ENCODE measurements at places on chromosomes 4 and X.

DNA sequence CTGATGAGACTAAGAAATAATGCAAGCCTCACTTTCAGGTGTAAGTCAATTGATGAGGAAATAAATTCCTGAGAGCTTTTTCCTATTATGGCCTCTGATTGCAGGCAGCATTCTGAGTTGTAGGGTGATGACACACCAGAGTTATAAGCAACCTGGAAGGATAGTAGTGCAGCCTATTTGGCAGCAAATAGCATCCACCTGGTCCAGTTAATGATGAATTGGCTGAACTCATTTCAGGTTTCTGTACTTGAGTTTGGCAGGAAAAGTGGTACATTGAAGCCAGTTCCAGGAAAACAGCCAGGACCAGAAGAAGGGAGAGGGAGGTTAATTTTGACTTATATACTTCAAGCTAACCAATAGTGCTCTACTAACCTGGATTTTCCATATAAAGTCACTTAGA, 316.8 kb downstream of the NAF1 start:
- no peak for DNase-seq

- DNase-seq: peak; percentile 77
Observed at GRCh38 chr4:85475631-85476233, 782 bp downstream of the ARHGAP24 start.

DNA sequence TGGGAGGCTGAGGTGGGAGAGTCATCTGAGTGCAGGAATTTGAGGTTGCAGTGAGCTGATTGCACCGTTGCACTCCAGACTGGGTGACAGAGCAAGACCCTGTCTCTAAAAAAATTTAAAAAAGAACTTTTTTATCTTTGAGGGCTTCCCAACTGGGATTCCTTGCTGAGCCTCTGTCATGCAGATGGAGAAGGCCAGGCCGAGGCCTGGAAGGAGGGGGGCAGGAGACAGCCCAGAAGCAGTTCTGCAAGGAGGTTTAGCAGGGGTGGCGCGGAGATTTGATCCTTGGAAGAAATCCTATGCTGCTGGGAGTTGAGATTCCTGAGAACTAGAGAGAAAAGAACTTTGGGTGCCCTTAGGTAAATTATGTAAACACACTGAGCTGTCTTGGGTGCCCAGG, 2.5 kb upstream of the ARSD start:
- no peak for DNase-seq

DNA sequence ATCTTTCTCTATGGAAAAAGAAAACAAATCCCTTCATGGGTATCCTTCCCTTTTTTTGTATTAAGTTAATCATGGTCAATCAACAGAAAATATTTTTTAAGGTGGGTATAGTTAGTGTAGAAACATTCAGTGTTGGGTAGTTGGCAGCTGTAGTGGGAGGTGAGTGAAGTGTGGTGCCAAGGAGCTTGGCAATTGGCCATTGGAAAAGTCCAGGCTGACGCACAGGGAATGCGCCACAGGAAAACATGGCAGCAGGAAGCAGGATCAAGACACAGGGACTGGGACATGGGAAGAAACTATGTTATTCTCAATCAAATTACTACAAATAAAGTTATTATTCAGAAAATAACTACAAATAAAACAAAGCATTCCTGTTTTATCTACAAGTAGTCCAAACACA, 20.0 kb downstream of the PALLD start:
- DNase-seq: no peak
